ENCODE measurements at places on chromosomes 2 and 18.

- DNase-seq: no peak
These were observed 33.9 kb upstream of the DARS1 start for GRCh38 chr2:136019306-136019705.

DNA sequence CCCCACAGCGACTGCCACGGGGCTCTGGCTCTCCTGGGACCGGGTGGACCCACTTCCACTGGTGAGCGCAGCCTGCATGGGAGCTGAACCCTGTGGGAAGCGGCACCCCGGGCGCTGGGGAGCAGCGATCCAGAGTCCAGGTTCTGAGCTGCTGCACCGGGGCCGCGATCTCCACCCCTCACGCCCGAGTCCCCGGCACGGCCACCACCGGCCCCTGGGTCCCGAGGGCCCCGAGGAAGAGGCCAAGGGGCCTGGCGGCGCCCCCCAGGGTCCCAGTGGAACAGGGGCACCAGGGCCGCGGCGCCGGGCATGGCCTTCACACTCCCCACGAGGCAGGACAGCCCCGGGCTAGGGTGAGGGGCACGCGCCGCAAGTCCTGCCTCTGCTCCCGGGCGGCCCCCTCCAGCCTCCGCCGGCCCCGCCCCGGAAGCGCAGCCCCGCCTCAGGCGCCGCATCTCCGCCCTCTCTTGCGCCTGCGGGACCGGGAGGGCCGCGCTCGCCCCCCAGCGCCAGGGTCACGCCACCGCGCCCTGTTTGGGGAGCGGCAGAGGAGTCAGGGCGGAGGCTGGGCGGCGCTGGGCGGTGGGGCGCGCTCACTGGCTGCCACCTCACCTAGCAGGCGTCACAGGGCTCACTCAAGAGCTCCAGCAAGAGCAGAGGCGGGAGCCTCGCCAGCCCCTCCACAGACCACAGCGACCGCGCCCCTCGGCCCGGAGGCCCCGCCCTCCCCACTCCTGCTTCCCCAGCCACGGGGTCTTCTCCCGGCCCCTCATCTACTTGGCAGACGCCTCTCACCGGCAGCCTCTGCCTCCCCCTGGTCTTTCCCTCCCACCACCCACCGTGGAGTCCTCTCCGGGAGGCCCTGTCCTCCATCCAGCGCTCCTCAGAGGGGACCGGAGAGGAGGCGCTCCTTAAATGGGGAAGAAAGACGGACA, 26.8 kb downstream of the THAP4 start:
- DNase-seq: peak; percentile 77

GRCh38 chr18:79799619-79800370, 2.1 kb downstream of the KCNG2 start:
- DNase-seq: no peak

- DNase-seq: no peak
These were observed 288.7 kb downstream of the AKAIN1 start for GRCh38 chr18:4908328-4908727.

DNA sequence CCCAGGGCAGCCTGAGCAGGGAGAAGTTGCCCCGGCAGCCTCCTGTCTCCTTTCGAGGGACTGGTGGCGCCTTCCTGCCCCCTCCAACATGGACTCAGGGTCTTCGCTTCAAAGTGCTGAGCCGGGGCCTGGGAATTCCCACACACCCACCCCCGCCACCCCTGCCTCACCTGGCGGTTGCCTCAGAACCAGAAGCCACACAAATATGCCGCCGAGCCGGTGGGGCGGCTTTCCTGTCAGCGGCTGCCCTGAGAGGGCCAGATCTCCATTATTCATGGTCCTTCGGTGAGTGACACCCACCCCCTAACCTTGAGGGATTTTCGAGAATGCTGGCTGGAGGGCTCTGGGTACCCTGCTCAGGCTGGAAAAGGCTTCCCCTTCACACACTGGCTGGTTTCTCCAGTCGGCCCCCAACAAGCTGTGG, 71.7 kb downstream of the SMAD7 start:
- DNase-seq: no peak

- no peak for DNase-seq
These were observed 13.0 kb downstream of the DTNA start for GRCh38 chr18:34723143-34723542.

- no peak for DNase-seq
These were observed 164.3 kb upstream of the APCDD1 start for GRCh38 chr18:10289951-10290637.

DNA sequence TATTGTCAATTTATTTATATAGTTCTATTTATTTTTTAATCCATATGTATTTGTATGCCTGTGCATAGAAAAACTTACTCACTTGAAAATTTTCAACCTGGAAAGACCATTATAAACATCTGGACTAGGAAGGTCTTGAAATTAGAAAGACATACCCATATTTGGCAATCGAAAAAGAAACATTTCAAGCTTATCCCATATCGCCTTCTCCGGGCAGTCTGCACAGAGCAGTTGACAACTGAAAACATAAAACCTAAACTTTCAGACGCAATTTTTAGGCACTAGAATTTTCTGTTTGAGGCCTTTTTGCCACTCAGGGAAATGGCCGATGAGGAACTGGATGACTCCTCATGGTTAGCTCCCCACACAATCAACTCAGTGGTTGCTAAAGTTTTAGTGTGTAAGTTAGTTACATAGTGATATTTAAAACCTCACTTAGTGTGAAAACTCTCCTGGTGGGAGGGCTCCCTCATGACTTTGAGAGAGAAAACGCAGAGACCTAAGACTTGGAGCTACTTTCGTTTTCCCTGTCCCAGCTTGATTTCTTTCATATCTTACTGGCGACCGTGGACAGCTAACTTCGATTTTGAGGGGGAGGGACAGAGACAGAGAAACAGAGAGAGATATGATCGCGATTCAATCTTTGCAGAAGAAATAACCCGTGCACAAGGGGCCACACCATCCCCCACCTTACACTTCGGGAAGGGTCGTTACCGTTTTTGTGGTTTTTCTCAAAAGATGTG, 3.2 kb upstream of the HOXD12 start:
- no peak for DNase-seq

GRCh38 chr2:10759151-10759714, 37.8 kb downstream of the ATP6V1C2 start:
- no peak for DNase-seq

- DNase-seq: no peak
These were observed 1.7 kb upstream of the KCNG2 start for GRCh38 chr18:79796016-79796415.

DNA sequence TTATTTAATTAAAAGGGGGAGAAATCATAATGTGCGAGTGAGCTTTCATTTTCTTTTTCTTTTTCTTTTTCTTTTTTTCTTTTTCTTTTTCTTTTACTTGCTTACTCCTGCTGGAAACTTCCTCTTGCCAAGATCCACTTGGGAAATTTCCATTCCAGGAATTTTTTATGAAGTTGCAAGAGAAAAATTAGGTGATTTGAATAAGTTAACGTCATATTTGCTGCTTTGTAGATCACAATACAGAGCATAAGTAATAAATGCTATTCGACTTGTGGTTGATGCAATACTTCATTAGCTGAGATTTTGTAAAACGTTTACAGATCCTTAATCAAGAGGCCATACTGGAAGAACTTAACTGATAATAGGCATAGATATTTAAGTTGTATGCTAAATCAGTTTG, 354.7 kb upstream of the SMIM21 start:
- DNase-seq: no peak

GRCh38 chr2:230893841-230894781, 29.4 kb downstream of the ITM2C start:
- no peak for DNase-seq

GRCh38 chr2:234464291-234464645, 32.6 kb downstream of the ARL4C start:
- no peak for DNase-seq

- no peak for DNase-seq
These were observed 51.2 kb downstream of the SPIRE1 start for GRCh38 chr18:12606592-12607315.

DNA sequence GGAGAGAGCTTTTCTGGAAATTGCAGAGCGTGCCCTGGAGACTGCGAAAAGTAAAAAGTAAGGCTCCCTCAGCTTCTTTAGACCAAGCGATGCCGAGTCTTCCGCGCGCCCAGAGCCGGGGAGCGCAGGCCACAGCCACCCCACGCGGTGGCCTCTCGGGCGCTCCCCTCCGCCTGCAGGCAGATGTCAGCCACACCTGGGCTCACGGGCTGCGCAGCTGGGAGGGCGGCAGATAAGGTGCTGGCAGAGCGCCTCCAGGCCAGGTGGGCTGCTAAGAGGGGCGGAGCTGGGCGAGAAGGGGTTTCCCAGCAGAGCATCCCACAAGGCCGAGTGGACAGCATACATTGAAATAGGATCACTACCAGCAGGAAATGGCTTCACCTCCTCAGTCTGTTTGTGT, 81.7 kb downstream of the ARHGEF4 start:
- DNase-seq: no peak

DNA sequence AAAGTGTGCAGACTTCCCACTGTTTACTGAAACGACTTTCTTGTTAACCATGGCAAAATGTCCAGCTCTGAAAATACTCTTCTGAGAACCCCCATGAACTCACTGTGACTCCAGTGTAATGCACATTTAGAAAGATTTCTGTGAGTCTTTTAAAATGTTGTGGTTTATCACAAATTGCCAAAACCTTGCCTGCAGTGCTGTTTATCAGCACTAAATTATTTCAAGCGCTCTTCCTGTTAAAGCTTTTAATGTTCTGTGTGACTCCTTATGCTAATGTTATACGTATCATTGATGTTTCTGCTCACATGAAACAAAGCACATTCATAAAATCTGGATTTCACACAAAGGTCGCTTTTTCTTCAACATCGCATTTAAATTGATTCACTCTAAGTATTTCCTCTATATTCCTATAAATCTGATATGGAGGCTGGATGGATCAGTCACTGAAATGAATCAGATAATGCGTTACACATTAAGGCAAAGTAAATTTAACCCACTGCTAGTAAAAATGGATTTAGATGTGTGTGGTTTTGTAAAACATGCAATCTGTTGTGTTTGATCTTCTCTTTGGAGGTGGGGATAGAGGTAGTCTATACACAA, 521.2 kb downstream of the NYAP2 start:
- DNase-seq: no peak

DNA sequence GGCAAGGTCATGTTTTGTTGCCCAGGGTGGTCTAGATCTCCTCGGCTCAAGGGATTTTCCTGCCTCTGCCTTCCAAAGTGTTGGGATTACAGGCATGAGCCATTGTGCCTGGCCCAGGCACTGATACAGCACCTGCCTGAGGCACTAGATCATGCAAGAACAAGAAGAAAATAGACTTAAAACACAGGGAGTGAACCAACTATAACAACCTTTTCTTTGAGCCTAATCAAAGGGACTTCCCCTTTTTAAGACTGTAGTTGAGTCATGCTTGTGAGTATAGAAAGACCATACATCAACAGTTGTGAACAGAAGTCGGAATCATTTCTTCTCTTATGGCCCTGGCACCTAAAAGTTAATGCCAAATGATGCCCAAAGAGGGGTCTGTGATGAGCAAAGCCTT, 47.9 kb upstream of the MAPRE2 start:
- DNase-seq: no peak

Data from heart right ventricle (tissue), 16 donors.